ENCODE measurements at places on chromosomes 2 and 18. TPM values are rescaled to one million over a fixed set of nuclear protein-coding genes. Genes with fewer than 3 reads are reported as not detected.
A peak's percentile ranks its signal among the peaks of the same experiment; 100 is the strongest.

- peak; percentile 71 for DNase-seq
Observed at GRCh38 chr2:226048611-226049010, 649.1 kb downstream of the NYAP2 start.

The DES gene
- total RNA-seq = 6.1 TPM

DNA sequence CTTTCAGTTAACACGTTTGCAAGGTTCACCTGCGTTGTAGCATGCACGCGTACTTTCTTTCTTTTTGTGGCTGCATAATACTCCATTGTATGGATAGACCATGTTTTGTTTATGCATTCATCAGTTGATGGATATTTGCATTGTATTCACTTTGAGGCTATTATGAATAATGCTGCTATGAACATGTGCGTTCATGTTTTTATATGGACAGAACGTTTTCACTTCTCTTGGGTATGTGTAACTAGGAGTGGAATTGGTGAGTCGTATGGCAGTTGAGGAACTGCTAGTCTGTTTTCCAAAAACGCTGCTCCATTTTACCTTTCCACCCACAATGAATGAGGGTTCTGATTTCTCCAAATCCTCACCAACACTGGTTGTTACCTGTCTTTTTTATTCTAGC is 244.3 kb downstream of the GLI2 start:
- no peak for DNase-seq

The POLR1A gene
- 43.2 TPM for total RNA-seq

- peak; percentile 12 for DNase-seq
Observed at GRCh38 chr2:199115169-199115568, 342.6 kb downstream of the SATB2 start.

DNA sequence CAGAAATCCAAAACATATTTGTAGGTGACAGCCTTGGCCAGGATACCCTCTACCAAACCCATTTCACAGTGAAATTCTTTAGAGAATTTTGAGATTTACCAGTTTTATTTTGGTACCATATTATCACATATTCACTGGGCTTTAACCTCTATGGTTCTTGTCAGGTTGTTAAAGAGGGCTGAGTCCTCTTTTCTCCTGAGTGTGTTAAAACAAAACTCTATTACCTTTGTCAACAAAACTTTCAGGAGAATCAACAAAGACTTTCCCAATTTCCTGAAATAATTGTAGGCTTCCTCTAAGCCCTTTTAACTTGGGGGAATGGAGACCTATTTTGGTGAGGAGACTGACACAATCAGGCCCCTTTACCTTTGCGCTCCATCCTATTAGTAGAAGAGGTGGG is 155.2 kb downstream of the TRABD2A start:
- DNase-seq = no peak

GRCh38 chr18:77634494-77634893 is 384.8 kb downstream of the GALR1 start:
- no peak for DNase-seq

GRCh38 chr2:20569464-20570223 is 81.3 kb downstream of the HS1BP3 start:
- DNase-seq = no peak

The SRSF7 gene
- total RNA-seq = 274 TPM

The LYG1 gene
- not detected for total RNA-seq

The PLEK gene
- not detected for total RNA-seq

DNA sequence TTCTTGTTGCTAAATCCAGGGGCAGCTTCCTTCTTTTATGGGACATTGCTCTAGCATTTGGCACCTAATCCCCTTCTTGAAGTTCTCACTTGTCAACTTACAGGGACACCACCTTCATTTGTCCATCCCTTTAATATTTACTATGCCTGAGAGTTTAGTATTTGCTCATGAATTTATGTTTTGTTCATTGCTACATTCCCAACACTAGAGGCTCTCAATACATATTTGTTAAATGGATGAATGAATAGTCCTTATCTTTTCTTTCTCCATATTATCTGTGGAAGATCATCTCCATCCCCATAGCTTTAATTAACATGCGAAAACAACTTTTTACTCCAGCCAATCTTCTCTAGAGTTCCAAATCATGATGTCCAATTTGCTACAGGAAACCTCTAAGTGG is 5.4 kb downstream of the CWC22 start:
- DNase-seq = no peak

DNA sequence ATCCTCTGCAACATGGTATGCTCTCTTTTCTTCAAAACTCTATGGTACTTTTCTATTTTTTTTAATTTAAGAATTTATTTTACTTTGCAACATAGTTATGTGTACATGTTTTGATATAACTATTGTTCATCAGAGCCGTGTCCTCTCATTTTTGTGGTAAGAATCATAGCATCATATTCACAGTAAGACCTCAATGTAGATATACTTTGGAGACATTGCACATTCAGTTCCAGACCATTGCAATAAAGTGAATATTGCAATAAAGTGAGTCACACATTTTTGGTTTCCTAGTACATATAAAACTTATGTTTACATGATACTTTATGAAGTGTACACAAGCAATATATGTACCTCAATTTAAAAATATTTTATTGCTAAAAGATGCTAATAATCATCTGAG is 22.7 kb upstream of the LINC00305 start:
- no peak for DNase-seq

DNA sequence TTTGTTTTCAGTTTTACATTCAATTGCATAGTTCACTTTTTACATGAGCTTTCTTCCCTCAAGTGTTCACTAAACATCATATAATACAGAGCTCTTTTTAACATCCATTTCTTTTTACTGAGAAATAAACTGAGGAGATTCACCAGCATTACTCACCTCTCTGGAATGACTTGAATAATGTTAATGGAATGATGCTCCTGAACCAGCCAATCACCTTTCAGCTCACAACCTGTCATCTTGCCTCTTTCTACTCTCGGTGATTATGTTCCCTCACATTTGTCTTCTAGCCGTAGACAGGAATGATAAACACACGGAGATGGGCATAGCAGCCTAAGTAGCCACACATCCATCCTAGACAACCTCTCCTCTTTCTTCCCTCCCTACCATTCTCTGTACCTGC is 301.7 kb downstream of the PAX3 start:
- DNase-seq = peak; percentile 27

- DNase-seq = peak; percentile 74
Observed at GRCh38 chr2:213246497-213247281, 37.6 kb upstream of the SPAG16 start.

DNA sequence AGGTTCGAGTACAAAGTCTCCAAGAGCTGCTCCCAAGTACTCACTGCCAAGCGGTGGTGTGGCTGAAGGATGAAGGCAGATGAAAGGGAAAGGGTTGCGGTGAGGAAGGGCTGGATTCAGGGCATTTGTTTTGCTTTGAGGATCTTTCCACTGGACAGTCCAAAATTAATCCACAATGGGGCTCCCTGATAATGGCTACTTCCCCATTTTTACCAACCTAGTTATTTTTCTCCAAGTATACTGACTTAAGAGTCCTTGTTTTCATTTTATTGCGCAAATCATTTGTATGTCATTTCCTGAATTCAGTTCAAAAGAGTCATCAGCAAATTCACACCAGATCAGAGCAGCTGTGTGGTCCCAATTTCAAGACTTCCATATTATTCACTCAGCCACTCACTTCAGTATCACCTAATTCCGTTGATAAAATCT is 464 bp upstream of the SESTD1 start:
- no peak for DNase-seq

DNA sequence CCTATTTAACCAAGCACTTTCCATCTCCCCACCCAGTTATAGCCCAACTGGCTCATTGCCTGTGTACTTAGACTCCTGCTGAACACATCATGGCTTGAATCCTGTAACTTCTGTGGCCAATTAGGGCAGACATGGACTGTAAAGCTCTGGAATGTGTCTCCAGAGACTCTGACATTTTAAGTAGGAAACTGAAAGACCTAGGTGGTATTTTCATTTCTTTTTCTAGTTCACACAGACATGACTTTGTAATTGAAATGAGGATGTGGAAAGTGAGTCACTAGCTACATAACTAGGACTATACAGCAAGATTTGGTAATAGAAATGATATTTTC is 12.2 kb downstream of the DOK1 start:
- DNase-seq = no peak

The MYO7B gene
- total RNA-seq = not detected

DNA sequence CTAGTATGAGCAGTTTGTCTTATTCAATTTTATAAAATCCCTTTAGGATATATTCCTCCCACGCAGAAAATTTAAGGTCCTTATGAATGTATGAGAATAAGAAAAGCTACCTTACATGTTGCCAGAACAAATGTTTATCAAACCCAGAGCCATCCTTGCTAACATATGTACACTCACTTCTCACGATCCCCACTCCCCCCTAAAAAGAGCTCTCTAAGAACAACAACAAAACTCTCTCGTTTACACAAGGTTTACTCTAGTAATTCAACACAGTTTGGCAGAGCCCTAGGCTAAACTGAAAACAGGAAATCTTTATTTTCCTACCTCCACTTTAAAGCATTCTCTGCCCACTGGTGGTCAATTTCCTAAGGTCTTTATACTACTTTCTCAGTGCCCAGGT is 504.9 kb downstream of the ZEB2 start:
- no peak for DNase-seq

The PAIP2B gene
- 29.7 TPM for total RNA-seq

DNA sequence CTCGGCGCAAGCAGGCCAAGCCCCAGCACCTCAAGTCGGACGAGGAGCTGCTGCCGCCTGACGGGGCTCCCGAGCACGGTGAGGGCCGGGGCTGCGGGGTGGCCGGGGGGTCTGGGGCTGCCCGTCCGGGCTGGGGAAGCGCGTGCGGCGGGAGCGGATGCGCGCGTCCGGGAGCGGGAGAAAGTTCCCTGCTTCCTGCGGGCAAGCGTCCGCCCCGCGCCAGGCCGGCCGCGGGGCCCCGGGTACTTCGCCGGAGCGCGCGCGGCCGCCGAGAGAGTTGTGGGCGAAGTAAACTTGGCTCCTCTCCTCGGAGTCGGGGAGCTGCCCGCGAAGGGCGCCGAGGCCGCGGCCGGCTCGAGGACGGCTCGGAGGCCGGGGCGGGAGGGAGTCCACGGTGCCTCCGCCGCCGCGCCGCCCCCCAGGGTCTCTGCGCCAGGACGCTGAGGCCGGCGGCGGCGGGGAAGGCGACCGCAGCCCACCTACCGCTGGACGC is 707 bp downstream of the SALL3 start:
- DNase-seq = peak; percentile 52

The TNFAIP6 gene
- 3.2 TPM for total RNA-seq

- DNase-seq = no peak
Observed at GRCh38 chr2:14678761-14679160, 46.2 kb downstream of the LRATD1 start.

The SERPINB3 gene
- not detected for total RNA-seq

GRCh38 chr2:102724553-102724952 is 37.3 kb upstream of the TMEM182 start:
- DNase-seq = no peak

- DNase-seq = no peak
Observed at GRCh38 chr2:163319006-163319405, 416.8 kb downstream of the FIGN start.

The INHBB gene
- 0.16 TPM for total RNA-seq

DNA sequence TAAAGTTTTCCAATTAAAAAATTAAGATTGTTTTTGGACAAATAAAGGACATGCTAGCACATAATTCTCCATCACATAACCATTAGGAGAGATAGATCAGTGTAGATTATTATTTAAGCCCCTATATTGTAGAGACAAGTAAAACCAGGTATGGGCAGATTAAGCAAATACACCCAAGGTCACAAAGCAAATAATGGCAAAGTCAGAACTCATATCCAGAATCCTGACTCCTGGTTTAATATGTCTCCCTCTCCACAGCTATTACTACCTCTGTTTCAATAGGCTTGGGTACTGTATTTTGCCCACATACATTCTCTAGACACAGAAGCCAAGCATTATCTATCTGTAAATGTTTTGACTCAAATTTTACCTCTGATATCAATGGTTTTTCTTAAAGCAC is 282.3 kb downstream of the EPHA4 start:
- no peak for DNase-seq

The TUBA4B gene
- total RNA-seq = 0.14 TPM

DNA sequence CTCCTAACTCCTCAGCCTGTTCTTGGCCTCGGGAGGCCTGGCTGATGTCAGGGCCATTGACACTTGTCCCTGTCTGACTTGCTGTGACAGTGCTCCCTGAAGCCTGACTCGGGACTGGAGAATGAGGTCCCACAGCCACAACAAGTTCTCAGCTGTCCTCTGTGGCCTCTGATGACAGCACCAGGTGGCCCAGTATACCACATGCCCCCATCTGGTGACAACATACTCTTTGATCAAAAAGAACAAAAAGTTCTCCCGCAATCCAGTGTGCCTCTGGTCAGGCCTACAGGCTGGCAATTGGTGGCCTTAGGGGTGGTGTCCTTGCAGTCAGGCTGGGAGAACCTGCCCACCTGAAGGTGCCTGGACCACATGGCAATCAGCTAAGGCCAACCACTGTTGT is 102.6 kb downstream of the SEPTIN10 start:
- DNase-seq = no peak

DNA sequence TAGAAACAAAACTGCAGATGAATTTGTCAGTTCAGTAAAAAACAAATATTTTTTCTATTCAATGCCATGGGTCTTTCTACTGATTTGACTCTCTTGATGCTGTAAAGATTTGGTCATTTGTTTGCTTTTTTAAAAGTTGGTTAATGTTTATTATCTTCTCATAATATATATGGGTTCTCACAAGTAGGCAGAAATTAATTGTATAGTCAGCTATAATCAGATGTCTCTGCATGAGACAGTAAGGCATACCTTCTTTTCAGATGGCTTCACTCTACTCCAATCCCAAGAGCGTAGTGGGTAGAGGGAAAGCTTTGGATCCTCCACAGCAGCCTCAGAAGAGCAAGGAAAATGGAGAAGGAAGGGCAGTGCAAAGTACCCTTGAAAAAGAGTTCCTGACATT is 1202.9 kb upstream of the CELF4 start:
- DNase-seq = no peak

DNA sequence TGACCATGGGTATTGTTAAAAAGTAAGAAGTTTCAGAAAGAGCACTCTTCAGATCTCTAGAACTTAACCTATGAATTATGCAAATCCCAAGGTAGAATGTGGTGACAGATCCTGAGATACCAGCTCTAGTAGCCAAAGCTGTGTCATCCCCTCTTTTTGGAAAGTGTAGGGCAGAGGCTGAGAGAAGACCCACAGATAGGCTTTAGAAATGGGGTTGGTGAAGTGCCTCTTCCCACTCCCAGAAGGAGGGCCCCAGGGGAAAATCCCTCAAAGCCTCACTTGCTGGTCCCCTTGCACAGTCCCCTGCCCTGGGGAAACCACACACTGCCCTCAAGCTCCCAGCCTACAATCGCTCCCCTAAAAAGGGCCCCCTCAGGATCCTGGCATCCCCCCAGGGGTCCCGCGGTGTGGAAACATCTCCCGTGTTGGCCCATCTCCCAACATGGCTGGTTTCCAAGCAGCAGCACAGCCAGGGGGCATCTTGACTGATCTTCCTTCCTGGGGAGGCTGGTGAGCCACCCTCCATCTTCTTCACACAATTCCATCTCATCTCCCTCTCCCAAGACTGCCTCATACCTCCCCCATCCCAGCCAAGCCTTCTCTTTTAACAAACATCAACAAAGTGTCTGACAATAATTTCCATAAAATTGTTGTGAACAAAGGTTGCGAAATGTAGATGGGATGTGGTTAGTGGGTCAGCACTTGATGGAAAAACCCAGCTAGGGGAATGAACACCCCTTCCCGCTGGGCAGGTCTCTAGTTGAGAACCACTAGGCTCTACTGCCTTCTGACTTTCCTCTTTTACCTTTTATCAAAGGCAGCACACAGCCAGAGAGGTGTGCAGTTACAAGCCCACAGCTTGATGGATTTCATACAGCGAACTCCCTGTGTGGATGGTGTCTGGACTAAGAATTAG is 25.1 kb downstream of the MAL start:
- DNase-seq = no peak

The TMEM247 gene
- not detected for total RNA-seq
